ENCODE measurements at places on chromosomes 6 and 20.

DNA sequence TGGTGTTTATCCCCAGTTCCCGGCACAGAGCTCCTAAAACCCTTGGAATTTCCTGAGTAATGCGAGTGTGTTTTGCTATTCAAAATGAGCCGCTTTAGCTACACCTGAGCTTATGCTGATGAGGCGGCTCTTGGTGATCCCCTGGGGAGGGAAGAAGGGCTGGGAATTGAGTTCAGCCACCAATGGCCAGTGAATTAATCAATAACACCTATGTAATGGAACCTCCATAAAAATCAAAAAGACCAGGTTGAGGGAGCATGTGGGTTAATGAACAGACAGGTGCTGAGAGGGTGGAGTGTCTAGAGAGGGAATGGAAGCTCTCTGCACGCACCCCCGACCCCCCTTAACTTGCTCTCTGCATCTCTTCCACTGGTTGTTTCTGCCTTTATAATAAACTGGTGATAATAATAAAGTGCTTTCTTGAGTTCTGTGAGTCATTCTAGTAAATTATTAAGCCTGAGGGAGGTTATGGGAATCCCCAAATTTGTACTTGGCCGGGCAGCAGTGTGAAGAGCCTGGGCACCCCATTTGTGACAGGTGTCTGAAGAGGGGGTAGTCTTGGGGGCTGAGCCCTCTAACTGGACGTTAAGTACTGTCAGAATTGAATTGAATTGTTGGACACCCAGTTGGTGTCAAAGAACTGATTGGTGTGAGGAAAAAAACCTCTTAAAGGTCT lies 24.6 kb upstream of the SERPINB1 start:
- DNase-seq, result peak; percentile 55

- no peak for DNase-seq
These were observed 153.8 kb downstream of the RIMS1 start for GRCh38 chr6:72040111-72040510.

- DNase-seq, result peak; percentile 91
These were observed 40.1 kb downstream of the OR2B2 start for GRCh38 chr6:27871924-27872638.

- DNase-seq, result no peak
These were observed 395.6 kb downstream of the CDH4 start for GRCh38 chr20:61647702-61648101.

DNA sequence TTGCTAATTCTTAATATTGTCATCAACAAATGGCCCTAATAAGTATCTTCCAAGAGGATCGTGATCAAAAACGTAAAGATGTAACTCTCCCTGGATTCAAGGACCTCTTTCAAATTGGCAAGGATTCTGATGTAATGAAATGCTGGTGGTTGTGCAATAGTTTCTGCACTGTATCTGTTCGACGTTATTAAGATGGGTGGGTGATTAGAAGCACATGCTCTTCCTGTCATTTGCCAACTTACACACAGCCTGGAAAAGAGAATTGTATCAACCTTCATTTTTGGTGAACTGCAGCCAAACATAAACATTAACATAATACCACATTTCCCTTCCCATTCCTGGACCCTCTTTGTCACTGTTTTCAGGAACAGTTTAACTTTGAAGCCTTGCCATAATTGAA lies 9.8 kb downstream of the FOXQ1 start:
- DNase-seq, result no peak

- peak; percentile 26 for DNase-seq
These were observed 26.2 kb downstream of the TTBK1 start for GRCh38 chr6:43269273-43270007.

DNA sequence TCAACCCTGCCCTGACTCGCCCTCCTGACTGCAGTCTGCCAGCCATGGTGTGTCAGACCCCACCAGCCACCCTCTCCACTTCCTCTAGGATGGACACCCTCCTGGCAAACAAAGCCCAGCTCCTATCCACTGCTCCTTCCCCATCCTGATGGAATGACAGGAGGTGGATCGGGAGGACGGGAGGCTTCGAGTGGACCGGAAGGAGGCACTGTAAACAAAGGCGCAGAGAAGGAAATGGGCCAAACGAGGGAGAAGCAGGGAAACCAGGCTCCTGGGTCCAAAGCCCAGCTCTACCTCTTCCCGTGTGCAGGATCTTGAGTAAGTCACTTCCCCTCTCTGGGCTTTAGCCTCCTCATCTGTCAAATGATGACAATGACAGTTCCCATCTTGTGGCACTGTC lies 40.2 kb downstream of the BPIFB1 start:
- DNase-seq, result no peak

- DNase-seq, result no peak
These were observed 22.1 kb downstream of the STK35 start for GRCh38 chr20:2123720-2124119.

GRCh38 chr20:40494248-40494647 lies 194.8 kb downstream of the MAFB start:
- no peak for DNase-seq

DNA sequence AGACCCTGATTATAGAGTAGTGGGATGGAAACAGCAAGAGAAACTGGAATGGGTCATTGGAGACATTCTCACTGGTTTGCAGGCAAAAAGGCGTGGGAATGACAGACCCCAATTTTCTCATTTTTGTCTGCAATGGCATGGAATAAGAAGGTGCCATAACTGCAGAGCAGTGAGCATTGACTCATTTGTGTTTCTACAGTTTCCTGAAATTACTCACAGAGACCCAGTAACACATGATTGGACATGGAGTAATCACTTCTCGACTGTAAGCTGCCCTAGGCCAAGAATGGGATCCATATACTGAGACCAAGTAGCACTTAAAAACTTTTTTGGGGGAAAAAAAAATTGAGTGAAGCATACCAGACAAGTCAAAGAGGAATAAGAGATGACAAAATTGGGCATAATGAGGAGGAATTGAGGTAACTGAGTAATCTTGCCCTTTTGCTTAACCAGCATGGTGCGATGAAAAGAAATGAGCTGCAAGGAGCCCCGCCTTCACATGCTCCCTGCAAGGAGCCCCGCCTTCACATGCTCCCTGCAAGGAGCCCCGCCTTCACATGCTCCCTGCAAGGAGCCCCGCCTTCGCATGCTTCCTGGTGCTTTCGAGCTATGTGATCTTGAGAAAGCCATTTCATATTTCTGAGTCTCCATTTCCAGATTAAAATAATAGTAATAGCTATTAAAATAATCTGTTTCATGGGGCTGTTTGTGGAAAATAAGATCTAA lies 44.1 kb downstream of the NHSL1 start:
- no peak for DNase-seq
